ENCODE measurements at places on chromosomes 3 and 15.

GRCh38 chr3:194300382-194300758 lies 50.8 kb downstream of the CPN2 start:
- no peak for DNase-seq

- DNase-seq: no peak
Observed at GRCh38 chr3:116007000-116007399, 383.7 kb downstream of the GAP43 start.

DNA sequence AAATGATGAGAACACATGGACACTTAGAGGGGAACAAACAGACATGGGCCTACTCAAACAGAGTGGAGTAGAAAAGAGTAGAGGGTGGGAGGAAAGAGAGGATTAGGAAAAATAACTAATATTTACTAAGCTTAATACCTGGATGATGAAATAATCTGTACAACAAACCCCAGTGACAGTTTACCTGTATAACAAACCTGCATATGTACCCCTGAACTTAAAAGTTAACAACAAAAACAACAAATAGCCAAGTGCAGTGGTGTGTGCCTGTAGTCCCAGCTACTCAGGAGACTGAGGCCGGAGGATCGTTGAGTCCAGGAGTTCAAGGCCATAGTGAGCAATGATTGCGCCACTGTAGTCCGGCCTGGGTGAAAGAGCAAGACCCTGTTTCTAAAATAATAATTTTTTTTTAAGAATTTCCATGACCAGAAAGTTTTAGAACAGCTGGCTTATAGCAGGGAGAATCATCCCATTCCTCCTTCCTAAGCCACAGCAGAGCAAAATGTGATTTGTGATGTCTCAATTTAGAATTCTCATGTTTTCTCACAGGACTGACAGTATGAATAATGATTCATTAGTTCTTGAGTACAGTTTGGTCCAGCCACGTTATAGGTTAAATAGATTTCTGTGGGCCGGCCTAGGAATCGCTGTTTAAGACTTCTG lies 150.0 kb downstream of the ZNF609 start:
- no peak for DNase-seq

GRCh38 chr15:70196372-70197316 lies 98.9 kb upstream of the TLE3 start:
- no peak for DNase-seq

GRCh38 chr15:59894835-59895234 lies 109.3 kb upstream of the FOXB1 start:
- DNase-seq: no peak

Measured in HT-29 (cell line).